Hair follicular keratinocyte (primary cell): ENCODE measurements at places on chromosomes 6 and 20. TPM values are rescaled to one million over a fixed set of nuclear protein-coding genes. Genes with fewer than 3 reads are reported as not detected.

The PPP1R3G gene
- total RNA-seq, result 0.04 and 0.23 TPM in 2 replicates

The ADGRB3 gene
- not detected in 2 replicates for total RNA-seq

The NTSR1 gene
- 0.23 TPM in 1 of 2 replicates, not detected in the other for total RNA-seq

The EYS gene
- total RNA-seq, result 0.16 and 0.27 TPM in 2 replicates

The PRDM13 gene
- 0.08 TPM in 1 of 2 replicates, not detected in the other for total RNA-seq
